NB4 (cell line): ENCODE measurements at places on chromosomes 1 and 21.

DNA sequence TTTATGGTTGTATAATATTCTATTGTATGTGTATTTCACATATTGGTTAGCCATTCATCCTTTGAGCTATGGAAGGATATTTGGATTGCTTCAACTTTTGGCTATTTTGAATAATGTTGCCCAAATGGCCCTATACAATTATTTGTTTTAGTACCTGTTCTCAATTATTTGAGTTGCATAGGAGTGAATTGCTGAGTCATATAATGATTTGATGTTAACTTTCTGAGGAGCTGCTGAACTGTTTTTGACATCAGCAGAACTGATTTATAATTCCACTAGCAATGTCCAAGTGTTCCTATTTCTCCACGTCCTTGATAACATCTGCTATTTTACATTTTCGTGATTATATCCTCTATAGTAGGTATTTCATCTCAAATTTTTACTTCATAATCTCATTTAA is 839.9 kb downstream of the KCNT2 start:
- no peak for DNase-seq

GRCh38 chr1:84619383-84620102 is 45.3 kb upstream of the CTBS start:
- peak; percentile 60 for DNase-seq

GRCh38 chr1:215833941-215834729 is 267.0 kb downstream of the KCTD3 start:
- DNase-seq, result no peak

DNA sequence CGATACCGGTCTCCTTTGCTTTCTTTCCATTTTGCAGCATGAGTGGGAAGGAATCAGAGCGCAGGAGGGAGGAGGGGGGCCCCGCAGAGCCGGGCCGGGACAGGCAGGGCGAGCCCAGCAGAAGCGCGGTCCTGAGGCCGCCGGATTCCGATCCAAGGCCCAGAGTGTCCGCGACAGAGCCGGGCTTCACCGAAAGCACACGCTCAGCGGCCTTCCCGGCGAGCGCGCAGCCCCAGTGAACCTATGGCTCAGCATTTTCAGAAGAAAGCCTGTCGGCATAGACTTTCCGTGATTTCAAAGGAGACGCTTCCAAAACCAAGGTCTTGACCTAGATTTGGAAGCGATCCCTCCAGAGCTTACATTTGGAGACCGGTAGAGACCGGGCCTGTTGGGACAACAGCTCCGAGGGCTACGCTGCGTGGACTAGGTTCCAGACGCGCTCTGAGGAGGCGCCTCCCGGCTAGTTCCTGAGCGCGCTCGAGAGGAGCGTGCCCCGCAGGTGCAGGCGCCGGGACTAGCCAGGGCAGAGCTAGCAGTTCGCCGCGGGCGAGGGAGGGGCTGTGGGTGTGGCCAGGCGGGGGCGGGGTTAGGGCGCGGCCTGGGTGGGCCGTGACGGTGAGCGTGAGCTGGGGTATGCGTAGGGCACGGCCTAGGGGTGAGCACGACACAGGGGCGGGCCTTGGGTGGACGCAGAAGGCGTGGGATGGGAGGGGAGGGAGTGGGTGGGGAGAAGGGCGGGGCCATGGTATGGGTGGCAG is 27.8 kb upstream of the PRSS38 start:
- peak; percentile 88 for DNase-seq
